Central memory CD4-positive, alpha-beta T cell (primary cell): ENCODE measurements at places on chromosomes 7 and 10.

- no peak for DNase-seq
These were observed 79.0 kb downstream of the PRR15 start for GRCh38 chr7:29642494-29643155.

DNA sequence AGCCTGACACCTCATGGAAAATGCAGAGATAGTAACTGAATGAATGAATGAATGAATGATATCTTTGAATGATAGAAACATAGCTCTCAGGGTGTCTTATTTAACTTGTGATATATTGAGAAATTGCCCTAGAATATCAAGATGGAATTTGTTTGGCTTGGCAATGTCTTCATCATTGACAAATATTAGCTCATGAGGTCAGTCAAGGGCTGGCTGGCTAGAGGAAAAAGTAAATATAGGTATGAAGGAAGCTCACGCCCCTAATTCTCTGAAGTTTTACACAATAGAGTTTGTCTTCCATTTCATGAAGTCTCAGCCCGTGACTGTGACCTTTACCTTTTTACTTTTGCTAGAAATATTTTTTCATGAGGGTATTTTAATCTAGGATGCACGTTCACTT lies 305.2 kb downstream of the ADARB2 start:
- no peak for DNase-seq

DNA sequence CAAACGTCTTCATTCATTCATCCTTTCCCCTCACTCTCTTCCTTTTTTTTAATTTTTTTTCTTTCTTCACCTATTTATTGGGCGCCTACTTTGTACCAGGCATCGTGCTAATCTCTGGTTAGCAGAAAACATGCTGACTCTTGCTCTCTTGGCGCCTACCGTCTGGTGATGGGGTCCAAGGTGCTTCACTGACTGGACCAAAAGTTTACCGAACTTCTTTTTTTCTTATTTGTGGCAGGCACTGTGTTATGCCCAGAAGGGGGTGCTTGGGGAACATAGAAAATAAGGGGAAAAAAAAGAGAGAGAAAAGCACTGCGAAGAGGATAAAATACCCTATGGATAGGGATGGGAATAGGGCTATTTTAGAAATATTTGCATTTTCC lies 505 bp upstream of the FAM204A start:
- no peak for DNase-seq

- no peak for DNase-seq
These were observed 98.3 kb downstream of the PDGFA start for GRCh38 chr7:421136-421991.

DNA sequence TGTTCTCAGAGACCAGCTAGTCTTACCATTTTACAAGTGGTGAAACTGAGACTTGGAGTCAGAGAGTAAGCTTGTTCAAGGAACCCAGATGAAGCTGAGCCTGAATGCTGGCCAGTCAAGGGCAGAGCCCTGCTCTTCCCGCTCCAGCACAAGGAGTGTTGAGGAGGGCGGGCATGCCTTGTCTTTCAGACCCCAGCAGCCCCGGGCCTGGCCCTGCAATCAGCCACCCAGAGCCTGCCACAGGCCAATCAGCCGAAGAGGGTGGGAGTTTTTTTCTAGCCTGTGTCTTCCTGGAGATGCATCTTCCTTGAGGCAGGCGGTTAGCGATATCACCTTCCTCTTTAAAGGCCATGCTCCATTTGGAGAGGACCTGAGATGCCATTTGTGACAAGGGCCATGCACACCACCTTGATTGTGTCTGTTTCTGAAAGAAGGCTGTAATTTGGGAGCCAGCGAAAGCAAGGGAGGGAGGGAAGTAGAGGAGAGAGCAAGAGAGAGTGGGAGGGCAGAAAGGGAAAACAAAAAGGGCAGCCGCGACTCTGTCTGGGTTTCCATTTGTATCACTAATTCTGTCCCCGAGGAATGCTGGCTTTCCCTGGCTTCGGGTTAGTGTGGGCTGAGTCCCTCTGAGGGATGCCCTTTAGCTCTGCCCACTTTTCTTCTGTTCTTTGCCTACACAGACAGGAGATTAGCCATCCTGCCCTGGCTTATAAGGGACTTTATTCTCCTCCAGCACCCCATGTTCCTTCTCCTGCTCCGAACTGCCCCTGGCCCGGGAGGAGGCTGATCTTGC lies 8.0 kb downstream of the CDH23 start:
- no peak for DNase-seq

DNA sequence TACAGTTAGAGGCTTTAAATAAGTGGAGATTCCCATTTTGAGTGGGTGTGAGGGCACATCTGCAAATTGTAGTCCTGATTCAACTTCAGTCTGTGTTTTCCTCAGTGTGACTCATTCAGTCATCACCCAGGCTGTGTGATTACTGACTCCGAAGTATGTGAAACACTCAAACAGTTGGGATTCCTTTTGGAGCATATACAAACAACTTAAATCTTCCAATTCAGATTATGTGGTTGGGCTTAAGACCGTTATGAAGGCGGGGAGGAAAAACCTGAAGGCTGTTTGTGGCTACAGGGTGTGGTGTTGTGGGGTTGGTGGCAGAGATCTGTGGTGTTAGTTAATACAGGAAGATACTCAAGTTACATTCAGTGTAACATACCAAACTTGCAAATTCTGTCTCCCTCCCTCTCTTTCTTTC lies 259.7 kb upstream of the FERD3L start:
- DNase-seq, result no peak

GRCh38 chr7:111763221-111763801 lies 201.0 kb upstream of the IMMP2L start:
- DNase-seq, result no peak

GRCh38 chr7:100080907-100081534 lies 502 bp downstream of the ZNF3 start:
- no peak for DNase-seq

- DNase-seq, result no peak
These were observed 106.2 kb downstream of the PLXDC2 start for GRCh38 chr10:19922236-19922963.
